ENCODE measurements at places on chromosomes 1 and 21.

DNA sequence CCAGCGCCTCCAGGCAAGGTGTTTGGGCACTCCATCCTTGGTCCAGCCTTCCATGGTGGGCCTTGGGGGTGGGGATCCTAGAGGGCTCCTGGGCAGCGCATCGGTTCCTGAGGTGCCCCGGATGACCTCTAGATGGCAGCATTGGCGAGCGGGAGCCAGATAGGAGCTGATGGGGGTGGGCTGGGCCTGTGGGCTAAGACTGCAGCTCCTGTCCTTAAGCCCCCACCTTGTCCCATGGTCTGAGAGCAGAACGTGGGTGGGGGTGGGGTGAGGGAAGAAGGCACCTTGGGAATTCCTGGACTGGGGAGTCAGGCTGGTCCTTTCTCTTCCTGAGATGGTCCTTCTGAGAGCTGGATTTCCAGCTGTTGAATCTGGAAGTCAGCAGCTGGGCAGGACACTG is 93.4 kb upstream of the CSF3R start:
- no peak for DNase-seq

- no peak for DNase-seq
Observed at GRCh38 chr1:203265541-203265940, 36.1 kb upstream of the CHIT1 start.

- DNase-seq = no peak
Observed at GRCh38 chr1:10187026-10187334, 23.4 kb upstream of the KIF1B start.

DNA sequence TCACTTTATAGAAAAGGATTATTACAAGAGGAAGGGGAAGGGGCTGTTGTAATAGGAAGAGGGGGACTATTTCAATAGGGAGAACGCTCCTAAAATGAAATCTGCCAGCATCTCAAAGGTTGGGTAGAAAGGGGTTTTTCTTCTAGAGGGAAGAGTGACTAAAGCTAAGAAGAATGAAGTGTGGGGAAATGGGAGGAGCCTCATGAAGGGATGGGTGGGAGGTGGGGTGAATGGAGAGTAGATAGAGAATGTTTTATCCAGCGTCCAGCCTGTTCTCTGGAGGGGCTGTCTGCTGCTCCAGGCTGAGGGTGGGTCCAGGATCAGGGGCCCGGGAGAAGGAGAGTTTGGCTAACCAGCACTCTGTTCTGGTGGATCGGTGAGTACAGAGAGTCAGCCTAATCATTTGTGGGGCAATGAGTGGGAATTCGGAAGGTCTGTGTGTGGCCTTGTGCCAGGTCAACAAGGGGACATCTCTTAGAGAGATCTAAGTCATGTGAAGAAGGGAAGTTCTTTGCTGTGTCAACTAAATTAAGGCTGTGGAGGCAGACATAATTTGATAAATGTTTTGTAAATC is 25.2 kb downstream of the VN1R5 start:
- DNase-seq = no peak

DNA sequence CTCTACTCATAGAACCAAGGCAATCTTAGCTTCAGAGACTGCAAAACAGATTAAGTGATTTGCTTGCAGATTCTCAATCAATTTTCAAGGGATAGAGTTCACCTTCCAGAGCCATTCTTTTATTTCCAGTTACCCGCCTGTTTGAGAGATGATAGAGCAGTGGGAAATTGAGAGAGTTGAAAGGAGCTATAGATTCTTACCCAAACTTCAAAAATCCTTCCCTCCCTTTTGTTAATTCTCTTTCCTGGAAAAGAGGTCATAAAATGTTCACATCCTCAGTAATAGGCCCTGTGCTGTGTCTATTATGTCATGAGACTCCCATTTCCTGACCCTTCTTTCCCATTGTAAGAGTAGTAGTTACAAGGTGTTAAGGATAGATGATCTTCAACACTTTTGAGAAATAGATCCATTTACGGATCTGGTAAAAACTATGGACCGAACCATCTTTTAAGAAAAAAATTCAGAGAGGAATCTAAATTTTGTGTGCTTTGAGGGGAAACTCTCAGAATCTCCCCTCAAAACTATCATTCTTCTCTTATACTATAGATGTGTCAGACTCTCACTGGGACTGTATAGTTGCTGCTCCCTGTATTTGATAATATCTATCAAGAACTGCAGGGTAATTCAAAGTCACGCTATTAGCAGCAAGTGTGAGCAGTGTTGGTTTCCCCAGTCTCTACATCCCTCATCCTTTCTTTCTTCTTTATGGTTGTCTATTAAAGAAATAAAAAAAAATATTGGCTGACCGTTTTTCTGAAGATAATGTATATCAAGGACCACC is 8.0 kb downstream of the RGS4 start:
- DNase-seq = no peak

- DNase-seq = no peak
Observed at GRCh38 chr1:85245891-85246290, 13.6 kb downstream of the C1orf52 start.
